ENCODE measurements at places on chromosomes 1 and 21.

GRCh38 chr1:195202241-195202640 lies 1406.0 kb downstream of the KCNT2 start:
- no peak for DNase-seq

- no peak for DNase-seq
Measured at GRCh38 chr1:9108056-9108665, 20.7 kb downstream of the GPR157 start.

DNA sequence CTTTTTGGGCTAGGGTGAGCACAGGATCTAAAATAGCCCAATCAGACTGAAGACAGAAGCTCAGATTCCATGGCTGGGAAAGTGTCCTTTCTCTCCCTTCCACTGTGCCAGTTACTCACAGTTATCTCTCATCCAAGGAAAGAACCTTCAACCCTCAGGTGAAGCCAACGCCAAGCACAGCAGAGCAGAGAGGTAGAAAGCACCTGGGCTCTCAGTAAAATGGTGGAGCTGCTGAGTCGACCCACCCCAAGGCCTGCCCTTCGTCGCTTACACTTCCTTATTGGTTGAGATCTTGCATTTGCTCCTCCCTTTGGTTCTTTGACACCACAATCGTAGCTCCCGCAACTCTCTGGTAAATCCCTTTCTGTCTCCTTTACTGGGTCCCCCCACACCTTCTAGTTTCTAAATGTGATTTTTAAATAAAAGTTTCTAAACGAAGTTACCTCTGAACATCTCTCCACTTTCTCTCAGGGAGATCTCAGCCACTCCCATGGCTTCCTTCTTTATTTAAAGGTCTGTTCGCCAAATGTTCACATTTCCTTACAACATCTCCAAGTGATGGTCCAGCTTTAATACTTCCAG lies 27.5 kb upstream of the SLC30A1 start:
- no peak for DNase-seq

DNA sequence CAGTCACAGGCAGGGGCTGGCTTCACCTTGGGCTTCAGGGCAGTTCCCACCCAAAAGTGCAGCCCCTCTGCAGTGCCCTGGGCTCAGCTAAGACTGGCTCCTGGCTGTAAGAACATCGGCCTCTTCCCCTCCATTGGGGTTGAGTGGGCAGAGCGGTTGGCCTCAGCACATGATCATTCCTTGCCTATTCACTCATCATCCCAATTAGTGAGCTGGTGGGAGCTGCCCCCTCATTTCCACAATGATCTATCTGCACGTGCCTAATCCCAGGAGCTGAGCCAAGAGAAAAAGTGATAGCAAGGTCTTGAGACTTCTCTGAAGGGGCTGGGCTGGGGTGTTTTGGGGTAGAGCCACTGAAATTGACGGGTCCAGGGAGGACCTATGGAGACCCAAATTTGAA lies 133.6 kb downstream of the SYF2 start:
- DNase-seq = no peak

GRCh38 chr1:71861022-71861421 lies 421.3 kb downstream of the NEGR1 start:
- DNase-seq = no peak

DNA sequence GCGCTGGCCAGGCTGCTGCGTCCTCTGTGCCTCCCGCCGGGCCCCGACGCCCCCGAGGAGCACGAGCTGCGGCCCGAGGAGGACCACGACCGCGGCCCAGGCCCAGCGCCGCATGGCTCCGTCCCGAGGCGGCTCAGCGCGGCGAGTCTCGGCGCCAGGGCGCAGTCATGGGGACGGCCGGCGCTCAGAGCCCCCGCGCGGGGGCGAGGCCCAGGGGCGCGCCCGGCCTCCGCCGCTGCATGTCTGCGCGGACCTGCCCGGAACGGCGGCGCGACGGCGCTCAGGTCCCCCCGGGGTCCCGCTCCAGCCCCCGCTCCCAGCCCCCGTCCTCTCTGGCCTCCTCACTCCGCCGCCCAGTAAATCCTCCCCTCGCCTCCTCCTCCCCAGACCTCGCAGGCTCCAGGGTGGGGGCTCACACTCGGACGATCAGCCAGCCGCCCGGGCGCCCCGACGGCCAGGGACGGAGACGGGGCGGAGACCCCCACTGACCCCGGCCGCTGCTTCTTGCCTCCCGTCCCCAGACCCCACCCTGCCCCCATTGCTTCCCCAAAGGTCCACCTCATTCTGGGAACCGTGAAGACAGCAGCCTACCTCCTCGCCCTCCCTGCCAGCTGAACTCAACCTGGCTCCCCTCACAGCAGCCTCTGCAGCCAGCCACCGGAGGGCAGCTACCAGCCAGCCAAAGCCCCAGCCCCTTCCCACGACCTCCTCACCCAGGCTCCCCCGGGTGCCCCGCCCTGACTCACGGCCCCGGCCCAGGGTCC lies at the start of gene C1QTNF12:
Gene C1QTNF12, minus strand, starts transcription at position 146 of the 764 bp plus-strand sequence. Its CDS starts 32 bp downstream, at position 114.
- no peak for DNase-seq

- no peak for DNase-seq
Measured at GRCh38 chr1:205416322-205416721, 5.5 kb downstream of the LEMD1 start.

DNA sequence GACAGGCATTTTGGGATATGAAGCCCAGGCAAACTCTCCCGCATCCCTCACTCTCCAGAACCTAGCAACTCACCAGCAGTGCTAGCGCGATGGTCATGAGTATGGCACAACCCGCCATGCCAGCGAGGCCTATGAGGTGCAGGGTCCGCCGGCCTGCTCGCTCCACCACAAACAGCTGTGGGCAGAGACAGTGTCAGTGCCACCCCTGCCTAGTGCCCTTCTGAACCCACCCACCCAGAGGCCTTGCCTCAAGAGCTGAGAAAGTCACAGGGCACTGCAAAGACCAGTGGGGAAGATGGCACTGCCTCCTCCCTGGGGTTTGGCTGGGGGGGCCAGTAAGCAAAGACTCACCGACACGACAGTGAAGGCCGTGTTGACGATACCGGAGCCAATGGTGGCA lies 29.8 kb downstream of the SLC2A1 start:
- no peak for DNase-seq

DNA sequence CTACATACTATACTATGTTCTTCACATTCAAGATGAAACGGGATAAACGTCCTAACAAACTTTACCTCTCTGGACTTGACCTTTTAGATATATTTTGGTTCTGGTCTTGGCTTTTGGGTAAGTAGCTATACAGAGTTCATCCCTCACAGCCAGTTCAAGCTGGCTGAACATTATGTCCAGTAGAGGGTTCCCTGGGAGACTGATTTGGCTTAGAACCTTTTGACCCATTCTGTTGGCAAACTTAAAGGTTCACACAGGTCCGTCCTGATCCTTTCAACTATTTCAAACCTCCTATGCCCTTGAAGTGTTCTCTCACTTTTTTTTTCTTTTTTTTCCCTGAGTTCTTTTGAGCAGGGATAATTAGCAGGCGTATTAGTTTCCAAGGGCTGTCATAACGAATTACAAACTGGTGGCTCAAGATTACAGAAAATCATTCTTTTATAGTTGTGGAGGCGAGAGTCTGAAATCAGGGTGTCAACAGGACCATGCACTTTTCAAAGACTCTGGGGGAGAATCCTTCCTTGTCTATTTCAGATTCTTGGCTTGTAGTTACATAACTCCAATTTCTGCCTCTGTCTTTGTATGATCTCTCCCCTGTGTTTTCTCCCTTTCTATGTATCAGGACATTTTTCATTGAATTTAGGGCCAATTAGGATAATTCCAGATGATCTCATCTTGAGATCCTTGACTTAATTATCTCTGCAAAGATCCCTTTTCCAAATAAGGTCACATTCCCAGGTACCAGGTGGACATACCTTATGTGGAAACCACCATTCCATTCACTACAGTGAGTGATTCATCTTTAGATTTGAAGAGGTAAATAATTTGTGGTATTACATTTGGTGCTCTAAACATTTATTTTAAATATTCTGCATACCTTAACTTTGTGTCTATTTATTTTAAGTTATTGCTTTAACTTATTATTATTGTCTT lies 257.4 kb upstream of the USP25 start:
- DNase-seq = no peak

GRCh38 chr1:88741413-88741812 lies 57.3 kb downstream of the PKN2 start:
- DNase-seq = no peak

DNA sequence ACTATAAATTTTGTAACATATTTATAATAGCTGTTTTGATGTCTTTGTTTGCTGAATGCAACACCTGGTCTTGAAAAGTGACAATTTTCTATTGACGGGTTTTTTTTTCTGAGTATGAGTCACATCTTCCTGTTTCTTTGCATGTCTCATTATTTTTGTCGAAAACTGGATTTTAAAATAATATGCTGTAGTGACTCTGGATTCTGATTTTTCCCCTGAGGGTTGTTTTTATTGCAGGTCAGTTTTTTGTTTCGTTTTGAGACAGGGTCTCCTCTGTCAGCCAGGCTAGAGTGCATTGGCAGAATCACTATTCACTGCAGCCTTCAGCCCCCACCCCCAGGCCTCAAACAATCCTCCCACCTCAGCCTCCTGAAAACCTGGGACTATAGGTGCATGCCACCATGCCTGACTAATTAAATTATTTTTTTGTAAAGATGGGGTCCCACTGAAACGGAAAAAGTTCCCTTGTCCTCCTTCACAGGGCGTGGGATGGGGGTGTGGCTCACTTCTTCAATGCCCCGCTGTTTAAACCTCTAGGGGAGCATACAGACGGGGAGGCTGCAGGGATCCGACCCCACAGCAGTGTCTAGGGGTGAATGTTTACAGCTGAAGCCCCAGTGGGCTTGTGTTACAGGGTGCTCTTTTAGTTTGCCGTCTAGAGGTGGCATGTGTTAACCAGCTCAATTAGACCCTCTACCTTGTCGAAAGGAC lies 11.3 kb upstream of the PPIE start:
- no peak for DNase-seq

DNA sequence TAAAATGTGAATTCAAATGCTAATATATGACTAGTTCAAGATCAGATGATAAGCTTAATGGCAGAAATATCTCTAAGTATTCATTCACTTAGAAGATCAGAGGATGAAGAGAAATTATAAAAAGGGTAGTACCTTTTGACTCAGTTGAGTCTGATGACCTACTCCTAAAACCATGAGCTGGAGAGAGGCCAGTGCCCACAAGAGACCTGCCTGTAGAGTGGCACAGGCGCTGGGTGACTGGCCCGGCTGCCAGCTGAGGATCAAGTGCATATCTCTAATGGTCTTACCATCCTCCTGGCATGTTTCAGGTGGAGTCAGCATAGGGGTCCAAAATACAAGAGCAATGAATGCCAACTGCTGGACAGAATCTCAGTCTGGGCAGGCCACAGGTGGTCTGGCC lies 14.1 kb downstream of the DDAH1 start:
- no peak for DNase-seq

DNA sequence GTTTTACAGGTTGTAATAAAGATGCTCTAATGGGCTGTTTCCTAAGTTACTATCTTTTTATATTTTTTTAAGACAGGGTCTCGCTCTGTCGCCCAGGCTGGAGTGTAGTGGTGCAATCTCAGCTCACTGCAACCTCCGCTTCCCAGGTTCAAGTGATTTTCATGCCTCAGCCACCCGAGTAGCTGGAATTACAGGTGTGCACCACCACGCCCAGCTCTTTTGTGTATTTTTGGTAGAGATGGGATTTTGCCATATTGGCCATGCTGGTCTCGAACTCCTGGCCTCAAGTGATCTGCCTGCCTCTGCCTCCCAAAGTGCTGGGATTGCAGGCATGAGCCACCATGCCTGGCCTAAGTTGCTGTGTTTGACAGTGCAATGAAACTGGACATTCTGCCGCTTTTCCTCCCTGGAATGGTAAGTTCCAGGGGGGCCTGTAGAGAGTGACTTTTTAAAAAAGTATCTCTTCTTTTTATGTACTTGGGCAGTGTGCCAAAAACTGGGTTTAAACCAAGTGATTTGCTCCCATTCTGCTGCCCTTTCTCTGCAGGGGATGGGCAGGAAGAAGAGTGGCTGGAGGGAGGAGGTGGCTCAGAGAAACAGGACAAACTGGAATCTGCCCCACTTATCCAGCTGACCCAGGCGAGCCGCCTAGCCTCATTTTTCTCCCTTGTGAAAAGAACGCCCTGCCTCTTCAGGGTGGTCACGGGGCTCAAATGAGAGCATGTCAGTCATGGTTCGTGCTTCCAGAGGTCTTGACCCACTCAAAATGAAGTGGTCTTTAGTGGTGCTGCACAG lies 2.3 kb downstream of the SLC37A1 start:
- DNase-seq = no peak

DNA sequence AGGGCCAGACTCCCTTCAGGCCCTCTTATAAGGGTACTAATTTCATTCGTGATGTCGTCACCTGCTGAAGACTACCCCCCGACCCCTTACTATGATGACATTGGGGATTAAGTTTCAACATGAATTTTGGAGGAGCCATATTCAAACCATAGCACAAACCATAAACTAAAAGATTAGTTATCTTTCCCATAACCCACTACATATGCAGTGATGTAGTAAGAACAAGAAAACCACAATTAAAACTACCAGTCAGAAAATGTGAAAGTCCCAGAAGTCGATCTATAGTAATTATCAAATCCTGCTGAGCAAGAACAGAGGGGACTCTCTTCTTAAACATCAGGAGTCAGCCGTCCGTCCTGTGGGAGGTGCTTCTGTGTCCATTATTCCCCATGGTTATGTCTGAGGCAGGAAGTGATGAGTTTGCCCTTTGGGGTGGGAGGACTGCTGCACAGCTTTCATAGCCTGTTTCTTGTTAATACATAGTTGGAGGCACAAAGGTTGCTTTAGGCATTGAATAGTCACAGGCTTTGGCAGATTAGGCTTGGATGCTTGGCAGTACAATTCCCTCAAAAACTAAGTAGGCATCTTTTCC lies 35.9 kb upstream of the PTGFRN start:
- no peak for DNase-seq

- DNase-seq = peak; percentile 35
Measured at GRCh38 chr1:46606255-46606965, 2.3 kb upstream of the MKNK1 start.

- no peak for DNase-seq
Measured at GRCh38 chr1:64967381-64967780, 1.0 kb upstream of the JAK1 start.

GRCh38 chr1:114771992-114772391 lies 8.5 kb downstream of the SIKE1 start:
- DNase-seq = no peak

DNA sequence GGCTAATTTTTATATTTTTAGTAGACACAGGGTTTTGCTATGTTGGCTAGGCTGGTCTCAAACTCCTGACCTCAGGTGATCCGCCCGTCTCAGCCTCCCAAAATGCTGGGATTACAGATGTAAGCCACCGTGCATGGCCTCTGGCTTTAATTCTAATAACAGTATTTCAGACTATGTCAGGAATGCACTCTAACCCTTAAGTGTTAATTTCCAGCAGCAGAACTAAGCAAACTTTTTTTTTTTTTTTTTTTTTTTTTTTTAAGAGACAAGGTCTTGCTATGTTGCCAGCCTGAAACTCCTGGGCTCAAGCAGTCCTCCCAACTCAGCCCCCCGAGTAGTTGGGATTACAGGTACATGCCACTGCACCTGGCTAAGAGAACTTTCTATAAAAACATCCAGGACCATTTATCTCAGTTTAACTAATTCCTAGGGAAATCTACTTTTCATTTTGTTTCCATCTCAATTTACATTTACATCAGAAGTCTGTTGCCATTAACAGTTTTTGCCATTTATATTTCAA lies 6.5 kb downstream of the DCAF8 start:
- DNase-seq = no peak

All from NCI-H1436 (cell line).